ENCODE measurements at places on chromosomes 4 and X. TPM values are rescaled to one million over a fixed set of nuclear protein-coding genes. Genes with fewer than 3 reads are reported as not detected.

CT45A5 gene
- total RNA-seq, result 0.09 TPM

XAGE1A gene
- total RNA-seq, result 21.1 TPM

PAGE1 gene
- not detected for total RNA-seq

POU4F2 gene
- total RNA-seq, result not detected

ERAS gene
- total RNA-seq, result 0.15 TPM
